Heart right ventricle (tissue), 16 donors: ENCODE measurements at places on chromosomes 11 and 22. TPM values are rescaled to one million over a fixed set of nuclear protein-coding genes. Genes with fewer than 3 reads are reported as not detected.

DNA sequence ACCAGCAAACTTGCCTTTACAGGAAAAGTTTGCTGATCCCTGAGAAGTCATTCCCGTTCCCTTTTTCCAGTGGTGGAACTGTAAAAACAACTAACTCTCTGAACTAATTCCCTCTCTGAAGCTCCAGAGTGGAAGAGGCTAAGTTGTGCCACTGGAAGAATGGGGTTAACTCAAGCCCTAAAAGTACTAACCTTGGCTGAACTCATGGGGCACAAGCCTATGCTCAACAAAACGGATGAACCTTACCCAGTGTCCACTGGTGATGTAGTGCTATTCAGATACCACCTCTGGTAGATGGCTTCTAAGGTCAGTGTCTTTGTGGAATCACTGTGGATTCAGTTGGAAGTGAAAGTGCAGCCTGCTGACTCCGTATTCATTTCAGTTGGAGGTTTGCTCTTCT lies 59.9 kb upstream of the GNAZ start:
- H3K4me1 ChIP-seq: no peaks in the 10 kb centered on the region
- no peak overlapping the region for H3K4me3 ChIP-seq
- no peak for DNase-seq
- H3K27me3 ChIP-seq: no peaks in the 10 kb centered on the region
- H3K36me3 ChIP-seq: no peaks in the 10 kb centered on the region

The ANGPTL5 gene
- 0.25 TPM for total RNA-seq

GRCh38 chr11:69501891-69502860 lies 20.7 kb downstream of the LINC01488 start:
- H3K4me3 ChIP-seq: no peak overlapping the region
- no peak for DNase-seq
- H3K36me3 ChIP-seq: no peaks in the 10 kb centered on the region

DNA sequence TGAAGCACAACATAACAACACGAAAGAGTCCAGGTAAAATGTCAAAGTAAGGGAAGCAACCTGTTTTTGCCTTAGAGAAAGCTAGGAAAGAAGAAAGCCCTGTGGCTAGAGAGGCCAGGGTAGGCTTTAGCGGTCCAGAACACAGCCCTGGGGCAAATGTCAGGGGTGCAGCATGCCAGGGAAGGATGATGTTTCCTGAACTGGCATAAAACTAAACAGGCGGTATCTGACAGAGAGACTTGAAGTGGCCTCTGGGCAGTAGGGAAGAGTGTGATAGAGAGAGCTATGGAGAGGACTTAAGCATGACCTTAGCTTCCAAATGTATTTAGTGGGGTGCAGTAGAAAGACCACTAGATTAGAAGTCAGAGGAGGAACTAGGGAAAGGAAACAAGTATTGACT lies 103.5 kb downstream of the KCNC1 start:
- H3K4me3 ChIP-seq: no peak overlapping the region
- H3K4me1 ChIP-seq: no peaks in the 10 kb centered on the region
- no peak overlapping the region for H3K27ac ChIP-seq
- DNase-seq: no peak
- no peaks in the 10 kb centered on the region for H3K27me3 ChIP-seq

GRCh38 chr11:36330411-36330810 lies 34.3 kb downstream of the PRR5L start:
- no peak for DNase-seq
- H3K36me3 ChIP-seq: no peaks in the 10 kb centered on the region
- no peaks in the 10 kb centered on the region for H3K27me3 ChIP-seq
- H3K4me3 ChIP-seq: no peak overlapping the region
- no peak overlapping the region for H3K27ac ChIP-seq

DNA sequence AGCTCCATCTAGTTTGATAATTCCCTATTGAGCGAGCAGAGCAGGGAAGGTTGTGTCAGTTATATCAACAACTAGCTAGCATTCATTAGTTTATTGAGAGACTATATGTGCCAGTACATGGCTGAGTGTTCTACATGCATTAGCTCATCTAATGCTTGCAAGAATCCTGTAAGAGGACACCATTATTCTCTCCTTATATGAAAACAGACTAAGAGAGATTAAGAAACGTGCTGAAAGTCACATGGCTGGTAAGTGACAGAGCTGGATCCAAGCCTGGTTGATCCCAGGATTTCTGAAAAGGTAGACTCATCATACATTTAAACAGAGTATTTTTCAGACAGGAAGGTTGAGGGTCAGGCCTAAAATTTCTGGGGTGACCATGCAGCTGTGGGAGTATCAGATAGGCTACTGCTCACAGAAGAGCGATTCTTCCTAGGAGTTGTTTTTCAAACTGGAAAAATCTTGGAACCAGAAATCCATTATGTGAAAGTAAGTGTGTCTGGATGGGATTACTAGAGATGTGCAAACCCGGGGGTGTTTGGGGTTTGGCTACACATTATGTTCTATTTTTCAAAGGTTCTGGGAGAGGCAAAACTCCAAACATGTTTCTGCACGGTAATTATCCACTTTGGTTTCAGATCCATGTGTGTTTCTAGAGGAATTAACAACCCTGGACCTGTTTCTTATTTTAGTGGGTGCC lies 213.3 kb downstream of the FAM76B start:
- no peak overlapping the region for H3K4me3 ChIP-seq
- no peaks in the 10 kb centered on the region for H3K27me3 ChIP-seq
- DNase-seq: no peak
- H3K36me3 ChIP-seq: no peaks in the 10 kb centered on the region

DNA sequence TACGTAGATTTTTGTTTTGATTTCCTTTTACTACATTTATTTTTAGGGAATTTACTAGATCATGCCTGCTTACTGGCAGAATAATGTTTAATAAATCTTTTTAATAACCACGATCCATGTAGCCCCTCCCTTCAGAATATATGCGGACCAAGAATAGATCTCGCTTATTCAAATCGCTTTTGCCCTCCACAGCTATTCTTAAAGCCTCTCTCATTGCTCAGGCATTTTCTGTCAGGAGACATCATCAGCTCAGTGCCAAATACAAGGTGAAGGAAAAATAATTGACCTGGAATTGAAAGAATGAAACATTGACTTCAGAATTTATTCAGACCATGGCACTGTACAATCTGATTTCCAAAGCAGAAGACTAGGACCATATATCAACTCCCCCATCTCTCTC lies 10.0 kb upstream of the JAML start:
- H3K4me3 ChIP-seq: no peak overlapping the region
- DNase-seq: no peak

- peaks cover 9% of the 10 kb centered on the region for H3K4me1 ChIP-seq
- H3K27ac ChIP-seq: no peak overlapping the region
- H3K36me3 ChIP-seq: no peaks in the 10 kb centered on the region
- no peak for DNase-seq
- H3K27me3 ChIP-seq: peaks cover 27% of the 10 kb centered on the region
Measured at GRCh38 chr11:61004180-61004611, 32.7 kb downstream of the CD6 start.

GRCh38 chr22:40709752-40710413 lies 30.6 kb downstream of the MCHR1 start:
- no peaks in the 10 kb centered on the region for H3K36me3 ChIP-seq
- peaks cover 7% of the 10 kb centered on the region for H3K4me1 ChIP-seq

The RIN1 gene
- 1.7 TPM for total RNA-seq

DNA sequence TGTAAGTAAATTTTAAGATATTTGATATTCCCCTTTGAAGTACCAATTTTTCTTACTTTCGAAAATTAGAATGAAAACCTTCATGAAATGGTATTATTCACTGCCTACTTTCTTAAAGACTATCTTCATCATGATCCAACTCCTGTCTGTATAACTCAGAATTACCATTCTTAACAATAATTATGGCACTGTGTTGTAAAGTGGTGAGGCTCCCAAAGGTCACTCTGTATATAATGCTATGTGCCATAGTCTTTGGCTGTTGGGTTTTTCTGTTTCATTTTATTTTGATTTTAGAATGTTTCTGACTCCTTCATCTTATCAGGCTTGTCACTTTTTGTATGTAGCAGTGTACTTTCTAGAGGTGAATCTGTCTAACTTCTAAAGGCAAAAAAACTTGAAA lies 52.4 kb downstream of the MAML2 start:
- H3K4me3 ChIP-seq: no peak overlapping the region
- no peaks in the 10 kb centered on the region for H3K27me3 ChIP-seq
- no peak overlapping the region for H3K27ac ChIP-seq

GRCh38 chr11:72229925-72230763 lies 5.6 kb downstream of the INPPL1 start:
- no peaks in the 10 kb centered on the region for H3K27me3 ChIP-seq
- no peak overlapping the region for H3K27ac ChIP-seq
- no peak for DNase-seq
- H3K4me1 ChIP-seq: peaks cover 45% of the 10 kb centered on the region

- DNase-seq: no peak
- no peak overlapping the region for H3K27ac ChIP-seq
- no peaks in the 10 kb centered on the region for H3K27me3 ChIP-seq
Measured at GRCh38 chr11:115193914-115194801, 310.1 kb downstream of the CADM1 start.

DNA sequence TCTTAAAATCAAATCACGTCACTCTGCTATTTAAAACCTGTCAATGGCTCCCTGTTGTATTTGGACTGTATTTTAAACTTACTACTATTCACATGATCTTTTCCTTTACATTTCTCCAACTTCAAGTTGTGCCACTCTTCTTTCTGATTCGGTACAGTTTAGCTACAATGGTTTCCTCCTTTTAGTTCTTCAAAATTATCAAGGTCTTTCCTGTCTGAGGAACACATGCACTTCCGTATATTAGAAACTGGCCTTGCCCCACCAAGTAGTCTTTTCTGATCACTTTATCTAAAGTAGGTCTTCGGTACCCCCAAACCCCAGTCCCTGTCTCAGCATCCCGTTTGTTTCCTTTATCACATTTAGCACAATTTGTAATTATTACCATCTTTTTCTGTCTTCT lies 81.8 kb downstream of the MTMR3 start:
- no peak overlapping the region for H3K4me3 ChIP-seq
- no peaks in the 10 kb centered on the region for H3K27me3 ChIP-seq
- peaks cover 14% of the 10 kb centered on the region for H3K4me1 ChIP-seq
- no peak for DNase-seq

GRCh38 chr11:117908959-117909610 lies 20.1 kb downstream of the TMPRSS13 start:
- no peaks in the 10 kb centered on the region for H3K27me3 ChIP-seq
- H3K4me1 ChIP-seq: no peaks in the 10 kb centered on the region
- no peak overlapping the region for H3K4me3 ChIP-seq
- H3K27ac ChIP-seq: no peak overlapping the region
- no peak for DNase-seq
- no peaks in the 10 kb centered on the region for H3K36me3 ChIP-seq

The BRSK2 gene
- total RNA-seq: 0.15 TPM

The CCDC73 gene
- not detected for total RNA-seq

DNA sequence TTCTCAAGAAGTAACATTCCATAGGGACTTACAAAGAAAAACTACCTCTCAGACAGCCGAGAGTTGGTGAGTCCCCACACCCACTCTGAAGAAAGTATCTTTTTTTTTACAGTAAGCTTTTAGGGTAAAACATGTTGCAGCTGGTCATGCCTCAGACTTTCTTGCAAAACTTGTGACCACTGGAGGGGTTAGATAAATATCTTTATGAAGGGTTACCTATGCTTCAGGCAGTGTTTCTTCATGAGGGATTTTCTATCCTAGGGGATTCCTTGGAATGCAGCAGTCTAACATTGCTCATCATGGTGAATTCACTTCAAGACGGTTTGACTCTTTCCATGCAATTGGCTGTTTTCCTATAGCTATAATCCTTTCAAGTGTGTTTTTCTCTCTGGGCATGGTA lies 20.8 kb upstream of the SNX19 start:
- DNase-seq: no peak
- no peaks in the 10 kb centered on the region for H3K4me1 ChIP-seq
- H3K27ac ChIP-seq: no peak overlapping the region
- H3K36me3 ChIP-seq: no peaks in the 10 kb centered on the region

DNA sequence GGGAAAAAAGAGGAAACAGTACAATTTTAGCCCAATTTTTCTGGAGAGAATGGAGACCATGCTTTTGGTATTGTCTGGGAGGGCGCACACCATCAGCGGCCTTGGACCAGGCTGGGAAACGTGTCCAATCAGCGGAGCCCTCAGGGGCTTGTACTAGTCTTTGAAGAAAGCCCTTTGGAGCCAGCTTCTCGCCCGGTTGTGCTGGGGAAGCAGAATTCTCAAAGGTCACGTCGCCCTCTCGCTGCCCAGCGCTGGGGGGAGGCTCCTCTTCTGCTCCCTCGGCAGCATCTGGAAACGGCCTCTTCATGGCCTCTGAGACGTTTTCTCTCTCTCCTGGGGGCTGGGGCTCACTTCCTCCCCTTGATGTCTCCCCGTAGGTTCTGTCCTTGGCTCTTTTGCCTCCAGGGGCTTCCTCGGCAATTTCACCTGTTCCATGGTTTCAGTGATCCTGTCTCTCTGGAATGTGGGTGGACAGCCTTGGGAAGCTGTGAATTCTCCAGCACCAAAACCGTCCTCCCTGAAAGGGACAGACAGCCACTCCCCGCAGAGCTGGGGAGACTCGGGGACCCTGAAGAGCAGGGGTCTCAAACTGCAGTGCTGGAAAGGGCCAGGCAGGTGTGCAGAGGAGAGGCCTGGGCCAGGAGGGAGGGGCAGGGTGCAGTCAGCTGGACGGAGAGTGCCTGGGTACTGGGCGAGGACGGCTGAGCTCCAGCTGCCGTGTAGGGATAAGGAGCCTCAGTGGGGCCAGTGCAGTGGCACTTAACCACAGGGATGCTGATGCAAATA lies 80.2 kb downstream of the RPS6KA4 start:
- H3K27ac ChIP-seq: no peak overlapping the region
- H3K27me3 ChIP-seq: peaks cover 41% of the 10 kb centered on the region
- H3K4me1 ChIP-seq: no peaks in the 10 kb centered on the region
- no peaks in the 10 kb centered on the region for H3K36me3 ChIP-seq

DNA sequence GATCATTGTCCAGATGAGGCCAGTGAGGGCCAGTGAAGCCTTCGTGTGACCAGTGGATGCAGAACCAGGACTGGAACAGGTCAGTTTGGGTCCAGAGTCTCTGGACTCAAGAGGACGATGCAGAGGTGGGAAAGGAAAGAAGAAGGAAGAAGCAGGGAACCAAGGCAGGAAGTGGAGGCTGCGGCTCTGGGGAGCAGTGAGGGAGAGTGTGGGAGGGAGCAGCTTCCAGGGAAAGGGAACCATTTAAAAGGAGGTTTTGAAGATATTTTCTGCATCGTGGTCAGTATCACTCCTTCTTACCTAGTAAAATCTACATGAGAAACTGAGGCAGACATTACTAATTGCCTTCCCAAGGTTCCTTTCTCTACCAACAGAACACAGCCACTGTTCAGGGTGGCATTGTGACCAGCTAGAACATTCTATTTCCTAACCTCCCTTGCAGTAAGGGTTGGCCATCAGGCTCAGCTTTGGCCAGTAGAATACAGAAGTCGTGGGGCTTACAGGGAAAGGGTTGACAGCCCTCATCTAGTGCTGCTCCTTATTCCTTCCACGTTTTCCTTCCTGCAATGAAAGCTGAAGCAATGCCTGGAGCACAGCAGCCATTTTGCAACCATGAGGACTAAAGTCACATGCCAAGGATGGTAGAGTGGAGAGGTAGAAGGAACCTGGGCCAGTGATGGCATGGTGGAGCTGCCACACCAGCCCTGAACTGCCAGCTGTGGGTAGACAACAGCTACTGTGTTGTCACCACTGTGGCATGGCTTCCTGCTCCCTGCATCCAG lies 29.1 kb upstream of the LINC01488 start:
- no peak for DNase-seq
- H3K36me3 ChIP-seq: no peaks in the 10 kb centered on the region
- H3K4me1 ChIP-seq: peaks cover 19% of the 10 kb centered on the region
- H3K4me3 ChIP-seq: no peak overlapping the region
